Cerebellar nuclear complex (tissue), 1 donor: ENCODE measurements at places on chromosomes 3 and 15.

DNA sequence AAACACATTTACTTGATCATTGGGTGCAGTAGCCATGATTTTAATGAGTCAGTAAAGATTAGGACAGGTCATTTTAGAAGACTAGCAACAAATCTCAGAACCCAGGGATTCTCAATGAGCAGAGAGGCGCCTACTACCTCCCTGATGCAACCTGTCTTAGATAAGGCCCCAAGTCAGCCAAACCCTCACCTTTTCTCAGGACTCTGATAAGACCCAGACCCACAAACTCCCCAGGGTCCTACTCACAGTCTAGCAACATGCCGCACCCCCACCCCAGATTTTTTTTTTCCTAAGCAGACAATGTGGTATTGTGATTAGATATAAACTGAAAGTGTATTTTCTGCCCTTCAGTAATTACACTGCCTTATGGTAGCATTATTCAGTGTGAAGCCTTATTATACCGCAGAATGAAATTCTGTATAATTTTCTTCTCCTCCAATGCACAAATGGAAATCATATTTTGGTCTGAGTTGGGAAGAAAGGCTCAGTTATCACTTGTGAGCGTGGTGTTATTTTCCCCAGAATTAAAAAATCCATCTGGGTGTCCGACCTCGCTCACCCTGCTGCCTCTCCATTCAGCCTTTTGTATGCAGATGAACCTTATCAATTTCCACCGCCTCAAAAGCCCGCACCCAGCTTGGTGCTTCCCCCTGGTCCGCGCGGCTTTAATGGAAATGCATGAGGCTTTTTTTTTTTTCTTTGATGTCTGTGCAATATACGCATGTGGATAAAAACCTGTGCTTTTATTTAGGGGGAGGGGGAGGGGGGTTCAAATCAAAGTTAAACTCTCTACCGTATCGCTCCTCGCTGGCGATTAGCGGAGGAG, 122.0 kb upstream of the SOX14 start:
- no peak for DNase-seq

GRCh38 chr15:48096813-48097212, 24.0 kb upstream of the SLC24A5 start:
- no peak for DNase-seq

DNA sequence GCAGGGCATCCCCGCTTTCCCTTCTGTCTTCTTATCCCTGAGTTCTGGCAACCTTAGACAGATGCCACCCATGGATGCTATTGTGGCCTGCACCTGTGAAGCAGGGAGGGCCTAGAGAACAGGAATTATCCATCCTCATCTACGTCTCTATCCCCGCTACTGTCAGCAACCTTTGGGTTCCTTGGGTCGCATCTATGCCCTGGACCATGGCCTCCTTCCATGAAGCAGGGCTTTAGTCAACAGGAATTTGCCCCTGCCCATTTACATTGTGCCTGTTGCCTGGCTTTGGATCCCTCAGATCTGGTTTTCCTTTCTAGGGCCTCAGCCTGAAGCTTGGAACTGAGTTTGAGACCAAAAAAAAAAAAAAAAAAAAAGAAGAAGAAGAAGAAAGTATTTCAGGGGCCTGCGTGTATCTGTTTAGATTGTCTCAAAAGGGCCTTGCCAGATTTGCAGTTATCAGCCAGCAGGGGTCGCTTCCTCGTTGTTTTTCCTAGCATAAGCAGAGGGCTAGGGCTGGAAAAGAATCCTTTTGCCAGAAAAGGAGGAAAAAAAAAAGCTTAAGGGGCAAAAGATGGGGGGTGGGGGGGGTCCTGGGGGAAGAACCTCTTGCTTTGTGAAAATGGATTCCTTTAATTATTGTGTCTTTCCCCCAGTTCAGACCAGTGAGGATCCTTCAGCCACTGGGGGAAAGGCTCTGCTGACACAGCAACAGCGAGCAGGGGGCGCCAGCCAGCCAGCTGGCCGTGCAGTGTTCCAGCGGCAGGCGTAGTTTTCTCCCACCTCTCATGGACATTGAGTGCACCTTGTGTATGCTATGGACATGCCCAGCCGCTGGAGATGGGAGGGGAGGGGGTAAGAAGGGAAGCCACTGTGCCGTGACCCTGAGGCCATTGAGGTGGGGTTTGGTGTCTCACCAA, 65.7 kb upstream of the ALDH1L1 start:
- DNase-seq: no peak

DNA sequence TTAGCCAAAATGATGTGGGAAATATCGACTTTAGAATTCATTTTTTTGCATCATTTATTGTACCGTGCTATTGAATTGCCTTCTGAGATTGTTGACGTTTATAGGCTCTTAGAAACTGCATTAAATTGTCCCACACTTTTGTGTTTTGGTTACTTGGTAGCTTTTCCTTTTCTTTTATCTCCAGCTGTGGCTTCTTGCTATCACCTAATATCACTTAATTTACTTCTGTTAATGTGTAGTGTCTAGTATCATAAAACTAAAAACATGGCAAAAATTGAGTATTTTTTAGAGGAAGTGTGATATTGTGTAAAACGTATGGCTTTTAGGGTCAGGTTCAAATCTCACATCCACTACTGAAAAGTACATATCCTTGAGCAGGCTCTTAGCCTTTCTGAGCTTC, 11.2 kb downstream of the TMOD3 start:
- DNase-seq: no peak

DNA sequence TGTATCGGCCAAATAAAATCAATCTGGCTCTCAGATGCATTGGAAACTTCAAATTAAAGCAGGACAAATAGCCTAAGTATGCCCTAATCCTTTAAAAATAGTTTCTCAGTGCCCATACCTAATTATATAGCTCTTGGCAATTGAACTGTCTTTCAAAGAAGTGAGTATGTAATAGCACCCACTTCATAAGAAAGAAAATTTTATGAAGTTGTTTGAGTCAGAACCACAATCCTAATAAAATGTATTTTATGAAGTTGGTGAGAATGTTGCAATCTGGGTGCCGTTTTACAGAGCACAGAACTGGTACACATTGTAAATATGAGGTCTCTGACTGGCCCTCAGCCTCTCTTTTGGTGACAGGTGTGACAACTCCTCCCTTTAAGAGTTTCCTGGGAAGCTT, 45.4 kb downstream of the EPHB1 start:
- no peak for DNase-seq

DNA sequence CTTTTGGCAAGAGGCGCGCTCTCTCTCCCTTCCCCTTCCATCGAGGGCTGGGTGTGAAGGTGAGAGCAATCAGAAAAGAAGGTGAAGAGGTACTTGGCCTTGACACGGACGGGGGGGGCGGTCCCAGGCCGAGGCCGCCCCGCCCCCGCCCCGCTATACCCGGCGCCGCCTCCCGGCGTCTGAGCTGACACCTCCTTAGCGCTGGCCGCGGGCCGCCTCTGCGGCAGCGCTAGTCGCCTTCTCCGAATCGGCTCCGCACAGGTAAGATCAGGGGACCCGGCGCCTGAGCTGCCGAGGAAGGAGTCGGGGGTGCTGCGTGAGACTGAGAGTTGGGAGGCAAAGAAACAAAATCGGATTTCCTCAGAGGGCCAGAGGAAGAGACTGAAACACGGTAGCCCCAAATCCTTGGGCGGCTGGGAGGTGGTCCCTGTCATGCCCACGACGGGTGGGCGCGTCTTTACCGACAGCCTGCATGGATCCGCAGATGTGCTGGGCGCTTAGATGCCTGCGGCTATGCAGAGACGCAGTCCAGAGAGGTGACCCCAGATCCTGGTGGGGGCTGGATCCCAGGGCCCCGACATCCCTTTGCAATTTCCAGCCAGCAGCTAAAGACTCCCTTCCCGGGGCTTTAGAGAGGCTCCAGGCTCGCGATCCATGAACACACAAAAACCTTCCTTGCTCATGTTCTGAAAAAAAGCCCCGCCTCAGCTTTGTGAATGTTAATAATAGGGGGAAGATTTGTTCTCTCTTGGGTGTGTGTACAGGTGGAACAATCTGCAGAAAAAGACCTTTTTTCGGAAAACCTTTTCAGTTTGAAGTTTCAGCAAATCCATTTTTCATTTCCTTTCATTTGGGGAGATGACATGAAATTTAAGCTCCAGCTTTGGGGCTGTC, at the start of gene ENTPD3:
Gene ENTPD3, plus strand, starts transcription at position 184 of the 894 bp plus-strand sequence. CDS start 874 bp downstream, outside the sequence.
- DNase-seq: peak; percentile 5

DNA sequence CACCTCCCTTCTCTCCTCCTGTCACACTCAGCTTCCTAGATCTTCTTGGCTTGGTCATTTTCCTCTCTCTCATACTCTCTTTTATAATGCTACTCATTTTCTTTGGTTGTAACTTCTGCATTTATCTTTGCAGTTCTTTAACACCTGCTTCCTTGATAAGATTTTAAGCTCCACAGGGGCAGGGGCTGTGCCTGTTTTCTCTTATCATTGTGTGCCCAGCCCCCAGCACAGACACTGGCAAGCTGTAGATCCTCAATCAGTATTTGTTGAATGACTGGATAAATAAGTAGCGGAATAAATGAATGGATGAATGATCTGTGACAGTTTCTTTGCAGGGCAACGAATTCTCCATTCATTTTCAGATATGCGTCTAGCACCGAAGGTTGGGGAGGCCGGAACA, 64.3 kb upstream of the MEX3B start:
- no peak for DNase-seq

DNA sequence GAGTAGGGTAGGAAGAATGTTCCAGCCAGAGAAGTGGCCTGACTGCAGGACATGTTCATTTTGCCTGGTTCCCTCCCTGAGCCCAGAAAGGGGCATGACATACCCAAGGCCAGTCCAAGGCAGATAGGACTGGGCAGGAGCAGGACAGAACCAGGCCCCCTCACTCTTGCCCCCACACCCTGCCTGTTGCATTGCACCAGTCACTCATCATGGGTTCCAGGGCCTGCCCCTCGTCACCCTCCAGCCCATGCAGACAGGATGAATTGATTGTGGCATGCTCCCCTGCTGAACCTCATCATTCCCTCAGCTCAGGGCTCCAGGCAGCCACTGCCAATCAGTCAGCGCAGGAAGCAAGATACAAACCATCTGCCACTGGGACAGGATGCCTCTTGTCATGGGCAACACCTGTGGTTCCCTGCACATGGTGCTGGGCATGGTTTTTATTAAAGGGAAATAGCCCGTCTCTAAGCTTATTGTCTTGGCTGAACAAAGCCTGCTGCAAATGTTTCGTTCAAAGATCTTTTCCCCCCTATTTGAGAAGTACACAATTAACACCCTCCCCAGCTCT, 48.9 kb downstream of the RASGRF1 start:
- peak; percentile 95 for DNase-seq

DNA sequence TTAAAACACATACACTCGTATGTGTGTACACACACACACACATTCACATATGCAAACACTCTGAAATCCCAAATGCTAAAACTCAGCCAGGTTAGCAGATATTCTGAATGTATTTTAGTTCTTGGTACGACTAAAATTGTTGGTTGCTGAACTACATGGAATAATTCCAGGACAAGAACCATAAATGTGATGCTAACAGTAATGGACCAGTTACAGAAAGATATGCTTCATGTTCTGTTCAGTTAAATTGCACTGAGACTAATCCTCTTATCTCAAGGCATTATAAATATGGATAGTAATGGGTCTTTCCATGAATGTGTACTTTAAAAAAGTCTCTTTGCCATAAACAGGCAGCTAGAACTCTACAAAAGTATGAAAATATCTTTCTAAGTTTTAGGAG, 113.3 kb downstream of the FRMD4B start:
- DNase-seq: no peak

DNA sequence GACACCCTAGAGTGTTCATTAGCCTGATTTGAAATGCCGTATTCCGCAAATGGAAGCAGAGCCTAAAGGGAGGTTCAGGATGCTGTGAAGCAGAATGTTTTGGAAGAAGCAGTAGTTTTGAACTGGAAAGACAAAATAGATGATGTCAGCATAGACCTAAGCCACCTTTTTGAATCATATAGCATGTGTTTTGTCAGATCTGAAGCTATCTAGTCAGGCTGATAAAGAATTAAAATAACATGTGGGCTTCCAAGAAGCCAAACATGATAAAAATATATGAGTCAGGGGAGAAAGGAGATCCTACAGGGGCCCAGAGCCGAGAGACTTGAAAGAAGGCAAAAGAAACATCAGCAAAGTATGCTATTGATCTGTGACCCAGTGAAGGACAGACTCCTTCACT, 47.2 kb upstream of the RASA2 start:
- DNase-seq: no peak

- DNase-seq: no peak
These were observed 38.1 kb downstream of the NMNAT3 start for GRCh38 chr3:139639662-139640061.

GRCh38 chr3:31265646-31266428, 266.9 kb upstream of the STT3B start:
- DNase-seq: no peak

- no peak for DNase-seq
These were observed 70.0 kb upstream of the CGNL1 start for GRCh38 chr15:57306161-57306943.

DNA sequence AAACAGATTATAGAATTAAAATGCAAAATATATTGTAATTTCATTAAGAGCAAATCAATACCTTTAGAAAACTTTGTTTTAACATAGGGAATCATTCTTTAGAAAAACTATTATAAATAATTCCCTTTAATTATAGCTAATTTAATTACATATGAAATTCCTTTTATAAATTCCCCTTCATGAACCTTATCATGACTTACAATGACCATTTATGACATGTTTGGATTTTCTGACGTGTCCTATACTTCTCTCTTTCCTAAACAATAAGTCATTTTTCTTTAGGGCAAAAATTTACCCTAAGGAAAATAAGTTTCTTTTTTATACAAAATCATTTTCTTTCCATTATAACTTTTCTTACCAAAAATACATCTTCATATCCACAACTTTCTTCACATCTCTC, 37.8 kb downstream of the PRR20G start:
- DNase-seq: no peak

DNA sequence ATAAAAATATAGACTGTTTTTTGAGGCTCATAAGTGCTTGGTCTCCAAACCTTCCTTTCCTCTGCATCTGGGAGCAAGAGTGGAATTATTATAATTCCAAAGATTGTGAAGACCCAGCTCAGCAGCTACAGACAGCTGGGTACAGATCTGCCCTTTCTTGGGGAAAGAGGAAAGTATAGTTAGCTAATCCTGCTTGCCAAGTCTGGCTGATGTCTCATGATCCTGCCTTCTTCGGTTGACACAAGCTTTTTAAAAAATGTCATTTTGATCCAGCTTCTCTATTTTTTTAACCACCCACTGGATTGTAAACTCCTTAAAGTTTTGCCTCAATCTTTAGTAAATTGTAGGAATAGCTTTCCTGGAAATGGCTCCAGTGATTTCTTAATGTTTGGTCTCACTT, 181.1 kb downstream of the LRTM1 start:
- DNase-seq: no peak

GRCh38 chr15:89195836-89196235, 25.5 kb downstream of the RLBP1 start:
- no peak for DNase-seq

- DNase-seq: no peak
These were observed 905 bp upstream of the SLC24A1 start for GRCh38 chr15:65620833-65621232.
